Lower lobe of right lung (tissue), 2 donors: ENCODE measurements at places on chromosomes 3 and 15. TPM values are rescaled to one million over a fixed set of nuclear protein-coding genes. Genes with fewer than 3 reads are reported as not detected.

DNA sequence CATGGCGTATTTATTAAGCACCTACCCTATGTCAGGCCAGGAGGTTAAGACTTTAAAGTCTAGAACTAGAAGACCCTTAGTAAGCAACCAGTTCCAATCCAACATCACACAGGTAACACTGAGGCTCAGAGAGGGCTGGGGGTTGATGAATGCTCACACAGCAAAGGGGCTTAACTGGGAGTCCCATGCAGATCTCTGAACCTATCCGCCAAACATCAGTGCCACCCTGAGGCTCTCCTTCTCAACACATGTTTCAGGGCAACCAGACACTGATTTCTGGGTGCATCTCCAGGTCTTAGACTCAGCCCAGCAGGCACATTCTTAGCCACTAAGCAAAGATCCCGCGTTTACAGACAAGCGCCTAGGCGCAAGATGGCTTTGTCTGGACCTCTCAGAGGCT lies 92.0 kb upstream of the SLC6A11 start:
- no peaks in the 10 kb centered on the region for H3K4me1 ChIP-seq
- no peak overlapping the region for H3K4me3 ChIP-seq
- DNase-seq, result no peak
- H3K36me3 ChIP-seq, result no peaks in the 10 kb centered on the region
- peaks cover 5% of the 10 kb centered on the region for H3K27me3 ChIP-seq
- no peak overlapping the region for H3K27ac ChIP-seq

DNA sequence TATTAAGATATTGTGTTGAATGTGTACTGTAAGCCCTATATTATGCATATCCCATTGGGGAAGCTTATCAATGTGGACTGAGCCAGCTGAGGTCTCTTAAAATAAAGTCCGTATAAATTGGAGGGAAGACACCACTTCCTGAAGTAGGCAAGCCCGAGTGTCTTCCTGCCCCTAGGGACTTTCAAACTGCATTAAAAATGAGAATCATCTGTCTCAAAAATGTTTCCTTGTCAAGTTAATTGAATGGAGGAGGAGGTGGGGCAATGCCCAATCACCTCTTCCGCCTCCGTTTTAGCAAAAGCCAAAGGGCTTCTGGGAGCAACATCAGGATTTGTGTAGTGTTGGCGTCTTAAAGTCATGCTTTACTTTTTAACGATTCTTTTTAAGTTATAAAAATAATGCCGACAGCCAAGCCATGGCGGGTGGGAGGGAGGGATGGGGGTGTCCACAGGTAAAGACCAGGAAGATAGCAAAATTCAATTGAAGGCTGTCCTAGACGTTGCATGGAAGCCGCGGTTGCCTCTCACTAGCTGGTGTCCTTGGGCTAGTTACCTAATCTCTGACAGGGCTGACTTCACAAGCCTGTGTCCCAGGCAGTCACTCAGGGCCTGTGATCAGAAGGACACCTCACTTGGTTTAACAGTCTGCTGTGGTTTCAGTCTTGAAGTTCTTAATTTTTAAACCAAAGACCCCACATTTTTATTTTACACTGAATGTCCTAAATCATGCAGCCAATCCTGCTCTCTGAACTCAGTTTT lies 524.9 kb upstream of the PROK2 start:
- no peak for DNase-seq
- H3K4me1 ChIP-seq, result peaks cover 22% of the 10 kb centered on the region
- H3K36me3 ChIP-seq, result no peaks in the 10 kb centered on the region

DNA sequence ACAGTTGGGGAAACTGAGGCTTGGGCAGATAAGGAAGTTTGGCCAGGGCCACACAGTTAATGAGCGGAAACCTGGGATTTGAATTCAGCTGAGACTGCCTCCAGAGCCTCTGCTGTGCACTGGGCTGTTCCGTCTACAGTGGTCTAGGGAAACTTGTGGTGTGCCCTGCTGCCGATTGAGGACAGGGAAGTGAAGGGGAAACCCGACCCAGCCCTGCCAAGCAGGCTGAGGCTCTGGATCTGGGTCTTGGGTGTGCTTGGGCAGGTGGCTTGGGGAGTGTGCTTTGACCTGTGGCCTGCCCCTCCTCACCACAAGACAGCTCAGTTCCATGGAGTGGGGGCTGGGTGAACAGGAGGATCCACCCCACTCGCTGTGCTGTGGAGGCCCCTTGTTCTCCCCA lies 17.6 kb downstream of the NISCH start:
- peak overlapping the region; percentile 8 for H3K27ac ChIP-seq
- peaks cover 54% of the 10 kb centered on the region for H3K4me1 ChIP-seq
- no peaks in the 10 kb centered on the region for H3K27me3 ChIP-seq
- DNase-seq, result no peak
- H3K4me3 ChIP-seq, result no peak overlapping the region

GRCh38 chr15:63922261-63922904 lies 88.6 kb upstream of the HERC1 start:
- H3K27ac ChIP-seq, result no peak overlapping the region
- H3K27me3 ChIP-seq, result no peaks in the 10 kb centered on the region
- peaks cover 32% of the 10 kb centered on the region for H3K36me3 ChIP-seq
- H3K4me3 ChIP-seq, result no peak overlapping the region
- DNase-seq, result no peak
- no peaks in the 10 kb centered on the region for H3K4me1 ChIP-seq

DNA sequence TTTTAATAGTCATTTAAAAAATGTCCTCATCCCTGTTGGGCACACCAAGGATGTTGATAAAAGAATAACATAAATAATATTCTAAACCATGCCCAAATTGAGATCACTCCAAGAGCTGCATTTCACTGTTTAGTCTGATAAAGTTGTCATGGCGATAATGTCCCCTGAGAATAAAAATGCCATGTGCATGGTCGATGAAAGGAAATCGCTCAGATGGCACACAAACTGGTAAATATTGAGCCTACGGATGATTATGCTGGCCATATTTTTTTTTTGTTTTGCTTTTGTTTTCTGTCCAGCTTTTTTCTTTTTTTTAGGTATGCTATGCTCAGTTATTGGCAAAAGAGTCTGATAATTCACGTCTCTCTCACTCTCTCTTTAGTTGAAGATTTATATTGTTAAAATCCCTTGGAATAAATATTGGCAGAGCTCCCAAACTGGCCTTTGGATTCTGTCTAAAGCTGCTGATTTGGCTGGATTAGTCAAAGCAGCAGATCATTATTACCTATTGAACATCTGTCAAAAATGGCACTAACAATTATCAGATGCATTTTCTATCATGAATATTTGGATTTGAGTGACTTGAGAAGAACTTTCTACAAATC lies 643.8 kb downstream of the SQOR start:
- DNase-seq, result no peak
- no peak overlapping the region for H3K27ac ChIP-seq
- no peaks in the 10 kb centered on the region for H3K27me3 ChIP-seq
- H3K4me1 ChIP-seq, result no peaks in the 10 kb centered on the region
- no peak overlapping the region for H3K4me3 ChIP-seq
- H3K36me3 ChIP-seq, result no peaks in the 10 kb centered on the region

- no peak overlapping the region for H3K4me3 ChIP-seq
- H3K4me1 ChIP-seq, result no peaks in the 10 kb centered on the region
- no peaks in the 10 kb centered on the region for H3K36me3 ChIP-seq
- H3K27ac ChIP-seq, result no peak overlapping the region
- H3K27me3 ChIP-seq, result no peaks in the 10 kb centered on the region
- DNase-seq, result no peak
Measured at GRCh38 chr3:87397211-87397610, 120.8 kb upstream of the POU1F1 start.

- no peaks in the 10 kb centered on the region for H3K4me1 ChIP-seq
- no peaks in the 10 kb centered on the region for H3K27me3 ChIP-seq
- no peak overlapping the region for H3K27ac ChIP-seq
- no peak overlapping the region for H3K4me3 ChIP-seq
- no peak for DNase-seq
Measured at GRCh38 chr3:109927161-109927560, 589.8 kb upstream of the DPPA4 start.

GRCh38 chr3:47612178-47612577 lies 33.5 kb upstream of the CSPG5 start:
- peak overlapping the region; percentile 4 for H3K27ac ChIP-seq
- H3K36me3 ChIP-seq, result peaks cover 53% of the 10 kb centered on the region
- no peak overlapping the region for H3K4me3 ChIP-seq
- H3K27me3 ChIP-seq, result no peaks in the 10 kb centered on the region
- H3K4me1 ChIP-seq, result no peaks in the 10 kb centered on the region
- DNase-seq, result no peak

GRCh38 chr3:111584744-111585143 lies 10.4 kb downstream of the ZBED2 start:
- no peak overlapping the region for H3K4me3 ChIP-seq
- H3K4me1 ChIP-seq, result no peaks in the 10 kb centered on the region
- H3K27ac ChIP-seq, result peak overlapping the region; percentile 48
- H3K36me3 ChIP-seq, result no peaks in the 10 kb centered on the region
- no peak for DNase-seq

DNA sequence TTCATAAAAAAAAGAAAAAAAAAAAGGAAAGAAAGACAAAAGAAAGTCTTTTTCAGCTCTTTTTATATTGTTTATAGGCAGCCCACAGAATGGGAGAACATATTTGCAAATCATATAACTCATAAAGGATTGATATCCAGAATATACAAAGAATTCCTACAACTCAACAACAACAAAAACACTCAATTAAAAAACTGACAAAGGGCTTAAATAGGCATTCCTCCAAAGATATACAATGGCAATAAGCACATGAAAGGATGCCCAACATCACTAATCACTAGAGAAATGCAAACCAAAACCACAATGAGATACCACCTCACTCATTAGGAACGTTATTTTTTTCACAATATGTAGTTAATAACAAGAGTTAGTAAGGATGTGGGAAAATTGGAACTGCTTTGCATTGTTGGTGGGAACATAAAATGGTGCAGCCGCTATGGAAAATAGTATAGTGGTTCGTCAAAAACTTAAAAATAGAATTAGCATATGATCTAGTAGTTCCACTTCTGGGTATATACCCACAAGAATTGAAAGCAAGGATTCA lies 54.2 kb upstream of the CMTM8 start:
- H3K4me1 ChIP-seq, result no peaks in the 10 kb centered on the region
- H3K27ac ChIP-seq, result no peak overlapping the region
- no peak overlapping the region for H3K4me3 ChIP-seq
- H3K27me3 ChIP-seq, result no peaks in the 10 kb centered on the region
- DNase-seq, result no peak
- no peaks in the 10 kb centered on the region for H3K36me3 ChIP-seq

GRCh38 chr3:194458131-194458530 lies 28.7 kb downstream of the ATP13A3 start:
- H3K36me3 ChIP-seq, result peaks cover 39% of the 10 kb centered on the region
- H3K4me1 ChIP-seq, result no peaks in the 10 kb centered on the region
- H3K27ac ChIP-seq, result no peak overlapping the region
- H3K4me3 ChIP-seq, result no peak overlapping the region

DNA sequence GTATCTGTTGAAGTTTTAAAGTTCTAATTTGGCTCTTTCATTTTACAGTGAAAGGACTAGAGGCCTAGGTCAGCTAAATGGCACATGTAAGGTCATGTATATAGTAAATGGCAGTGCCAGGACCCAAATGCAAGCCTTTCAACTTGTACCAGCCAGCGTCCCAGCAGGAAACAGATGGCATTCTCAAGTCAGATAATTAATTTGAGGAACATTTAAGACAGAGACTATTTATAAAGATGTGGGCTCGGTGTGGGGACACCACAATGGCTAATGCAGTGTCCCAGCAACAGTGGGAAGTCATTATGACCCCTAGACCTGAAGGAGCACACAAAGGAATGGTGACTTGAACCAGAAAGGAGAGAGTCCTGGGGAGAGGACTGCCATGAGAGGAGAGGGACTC lies 6.1 kb downstream of the MINDY4B start:
- H3K27me3 ChIP-seq, result no peaks in the 10 kb centered on the region
- no peak overlapping the region for H3K4me3 ChIP-seq
- no peak overlapping the region for H3K27ac ChIP-seq

DNA sequence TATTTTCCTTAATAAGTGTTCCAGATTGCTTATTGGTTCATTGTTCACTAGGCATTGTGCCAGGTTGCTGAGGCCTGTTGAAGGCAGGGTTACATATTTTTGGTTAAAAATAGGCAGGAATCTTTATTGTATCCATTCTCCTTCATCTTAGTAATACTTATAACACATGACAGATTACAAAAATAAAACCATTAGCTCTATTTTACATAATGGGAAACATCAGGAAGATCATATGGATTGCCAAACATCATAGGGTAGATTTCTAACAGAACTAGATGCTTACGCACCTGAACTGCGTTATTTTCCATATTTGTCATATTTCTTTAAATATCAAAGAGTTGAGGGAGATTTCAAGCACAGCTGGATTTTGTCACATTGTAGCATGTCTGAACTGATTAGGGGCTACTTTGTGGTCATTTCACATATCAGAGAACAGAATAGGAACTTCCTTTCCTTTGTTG lies 462.9 kb upstream of the SGO1 start:
- H3K4me1 ChIP-seq, result no peaks in the 10 kb centered on the region
- no peak for DNase-seq
- no peaks in the 10 kb centered on the region for H3K36me3 ChIP-seq
- H3K4me3 ChIP-seq, result no peak overlapping the region

- no peak for DNase-seq
- H3K36me3 ChIP-seq, result no peaks in the 10 kb centered on the region
- H3K4me3 ChIP-seq, result no peak overlapping the region
- no peaks in the 10 kb centered on the region for H3K4me1 ChIP-seq
- no peaks in the 10 kb centered on the region for H3K27me3 ChIP-seq
Measured at GRCh38 chr3:24316887-24317383, 177.7 kb downstream of the THRB start.

GRCh38 chr15:101081900-101082299 lies 162.7 kb downstream of the LRRK1 start:
- H3K36me3 ChIP-seq, result no peaks in the 10 kb centered on the region
- H3K27ac ChIP-seq, result no peak overlapping the region
- no peak overlapping the region for H3K4me3 ChIP-seq
- no peaks in the 10 kb centered on the region for H3K27me3 ChIP-seq
- DNase-seq, result no peak

- no peaks in the 10 kb centered on the region for H3K27me3 ChIP-seq
- no peak overlapping the region for H3K27ac ChIP-seq
- H3K36me3 ChIP-seq, result no peaks in the 10 kb centered on the region
- H3K4me1 ChIP-seq, result peaks cover 10% of the 10 kb centered on the region
Measured at GRCh38 chr3:181487236-181487978, 224.3 kb upstream of the SOX2 start.

GRCh38 chr3:129745253-129745652 lies 138.8 kb upstream of the PLXND1 start:
- no peak for DNase-seq
- H3K4me3 ChIP-seq, result no peak overlapping the region
- H3K4me1 ChIP-seq, result no peaks in the 10 kb centered on the region
- H3K27ac ChIP-seq, result no peak overlapping the region
- no peaks in the 10 kb centered on the region for H3K36me3 ChIP-seq

GRCh38 chr3:42005401-42005800 lies 43.5 kb upstream of the ULK4 start:
- H3K36me3 ChIP-seq, result no peaks in the 10 kb centered on the region
- H3K4me1 ChIP-seq, result no peaks in the 10 kb centered on the region
- H3K27ac ChIP-seq, result no peak overlapping the region
- H3K27me3 ChIP-seq, result no peaks in the 10 kb centered on the region
- DNase-seq, result no peak
- H3K4me3 ChIP-seq, result no peak overlapping the region

Gene PLAAT1
- not detected for total RNA-seq

Gene B3GALNT1
- 25.8 TPM for total RNA-seq

Gene PAQR5
- 30.6 TPM for total RNA-seq

Gene SAMMSON
- not detected for total RNA-seq

Gene GOLGA8R
- 5.1 TPM for total RNA-seq

Gene GPR27
- 2.6 TPM for total RNA-seq

Gene HYAL2
- total RNA-seq, result 155 TPM

Gene NANOGP8
- 0.59 TPM for total RNA-seq

Gene SEC62
- total RNA-seq, result 153 TPM

Gene ZNF385D
- total RNA-seq, result 2.9 TPM

Gene NOX5
- total RNA-seq, result not detected
